ENCODE measurements at places on chromosomes 13 and 19.
A peak's percentile ranks its signal among the peaks of the same experiment; 100 is the strongest.

GRCh38 chr13:30968846-30969245 lies 36.4 kb downstream of the TEX26 start:
- DNase-seq: no peak

DNA sequence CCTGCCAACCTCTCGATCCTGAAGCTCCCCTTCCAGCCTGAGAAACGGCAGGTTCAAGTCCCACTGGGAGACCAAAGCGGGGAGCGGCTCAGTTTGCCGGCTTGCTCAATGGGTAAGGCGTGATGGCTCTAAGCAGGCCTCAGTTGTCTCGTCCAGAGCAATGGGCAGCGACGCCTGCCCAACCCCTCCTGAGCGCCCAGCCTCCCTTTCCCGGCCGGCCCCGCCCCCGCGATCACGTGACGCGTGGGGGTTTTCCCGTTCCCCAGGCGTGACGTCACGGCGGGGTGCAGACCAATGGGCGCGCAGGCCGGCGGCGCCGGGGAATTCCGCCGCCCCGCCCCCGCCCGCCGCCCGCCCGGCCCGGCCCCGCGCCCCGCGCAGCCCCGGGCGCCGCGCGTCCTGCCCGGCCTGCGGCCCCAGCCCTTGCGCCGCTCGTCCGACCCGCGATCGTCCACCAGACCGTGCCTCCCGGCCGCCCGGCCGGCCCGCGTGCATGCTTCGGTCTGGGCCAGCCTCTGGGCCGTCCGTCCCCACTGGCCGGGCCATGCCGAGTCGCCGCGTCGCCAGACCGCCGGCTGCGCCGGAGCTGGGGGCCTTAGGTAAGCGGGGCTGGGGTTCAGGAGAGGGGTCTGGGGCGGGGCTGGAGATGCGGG lies at the start of gene RELB:
Gene RELB, plus strand, starts transcription at position 378 of the 653 bp plus-strand sequence. Its CDS starts 116 bp downstream, at position 494.
- DNase-seq: peak; percentile 95

DNA sequence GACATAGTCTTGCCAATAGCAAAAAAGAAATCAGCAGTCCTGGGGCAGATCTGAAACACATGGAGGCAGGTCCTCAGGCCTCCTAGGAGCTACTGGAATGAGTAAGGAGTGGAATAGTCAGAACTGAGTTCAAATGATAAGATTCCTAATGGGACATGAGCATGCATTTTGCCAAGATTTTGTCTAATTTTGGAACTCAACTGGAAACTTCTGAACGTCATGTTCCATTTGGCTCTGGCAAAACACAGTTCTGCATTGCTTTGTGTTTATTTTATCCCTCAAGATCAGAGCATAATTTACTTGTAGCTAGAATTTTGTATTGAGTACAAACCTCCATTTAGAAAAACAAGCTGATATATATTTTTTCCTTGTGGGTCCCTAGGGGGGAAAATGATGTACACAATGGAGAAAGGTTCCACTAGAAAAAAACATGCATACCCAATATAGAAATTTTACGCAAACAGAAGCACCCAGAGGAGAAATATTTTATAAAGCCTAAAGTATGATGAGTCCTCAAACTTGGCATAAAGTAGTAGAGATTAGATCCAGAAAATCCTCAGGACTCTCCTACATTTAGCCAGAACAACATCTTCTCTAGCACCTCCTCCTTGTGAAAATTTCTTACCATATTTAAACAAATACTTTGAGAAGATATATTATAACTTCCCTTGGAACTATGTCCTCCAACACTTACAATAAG lies 149.0 kb upstream of the SERP2 start:
- peak; percentile 44 for DNase-seq

DNA sequence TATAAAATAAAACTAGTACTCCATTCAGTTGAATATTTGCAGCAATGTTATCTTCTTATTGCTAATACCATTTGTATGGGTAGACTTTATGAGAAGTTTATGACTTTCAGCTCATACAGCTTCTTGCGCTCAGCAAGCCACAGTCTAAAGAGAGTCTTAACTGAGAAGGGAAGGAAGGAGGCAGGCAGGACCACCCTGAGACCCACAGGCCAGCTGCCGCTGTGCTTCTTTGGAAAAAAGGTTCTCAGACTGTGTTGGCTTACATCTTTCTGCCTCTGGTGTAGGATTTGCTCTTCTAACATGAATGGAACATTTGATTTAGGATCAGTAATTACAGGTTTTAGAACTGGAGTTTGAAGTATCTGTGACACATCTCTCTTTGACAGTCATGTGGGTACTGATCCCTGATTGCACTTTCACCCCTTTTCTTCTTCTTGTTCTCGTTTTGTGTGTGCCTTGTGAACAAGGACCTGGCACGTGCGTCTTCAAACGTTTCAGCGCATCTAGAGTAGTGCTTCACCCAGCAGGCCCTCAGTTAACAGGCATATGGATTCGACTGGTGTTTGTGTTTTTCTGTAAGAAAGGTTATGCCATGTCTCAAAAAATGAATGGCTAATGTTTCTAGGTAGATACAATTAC lies 7.1 kb upstream of the GPR18 start:
- peak; percentile 91 for DNase-seq

GRCh38 chr13:102977471-102977870 lies 88.7 kb downstream of the SLC10A2 start:
- no peak for DNase-seq

GRCh38 chr19:51060336-51060735 lies 4.6 kb downstream of the KLK13 start:
- no peak for DNase-seq

DNA sequence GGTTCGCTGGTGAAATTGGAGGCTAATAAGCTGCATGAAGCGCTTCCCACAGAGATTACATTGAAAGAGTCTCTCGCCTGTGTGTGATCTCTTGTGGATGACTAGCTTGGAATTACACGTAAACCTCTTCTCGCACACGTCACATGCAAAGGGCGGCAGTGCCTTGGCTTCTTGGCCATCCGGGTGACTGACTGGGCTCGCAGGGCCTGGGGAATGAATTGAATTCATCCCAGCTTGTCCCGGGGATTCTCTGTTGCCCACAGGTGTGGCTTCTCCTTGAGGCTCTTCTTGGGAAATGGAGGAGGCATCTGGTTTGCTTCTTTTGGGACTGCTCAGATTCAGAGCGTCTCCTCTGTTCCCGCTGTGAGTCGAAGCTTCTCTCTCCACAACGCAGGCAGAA lies 19.8 kb downstream of the ZSCAN5C start:
- no peak for DNase-seq

GRCh38 chr19:40278361-40279035 lies 6.6 kb downstream of the AKT2 start:
- DNase-seq: no peak

- DNase-seq: peak; percentile 65
These were observed 2.1 kb upstream of the SIGLEC8 start for GRCh38 chr19:51460164-51460992.

DNA sequence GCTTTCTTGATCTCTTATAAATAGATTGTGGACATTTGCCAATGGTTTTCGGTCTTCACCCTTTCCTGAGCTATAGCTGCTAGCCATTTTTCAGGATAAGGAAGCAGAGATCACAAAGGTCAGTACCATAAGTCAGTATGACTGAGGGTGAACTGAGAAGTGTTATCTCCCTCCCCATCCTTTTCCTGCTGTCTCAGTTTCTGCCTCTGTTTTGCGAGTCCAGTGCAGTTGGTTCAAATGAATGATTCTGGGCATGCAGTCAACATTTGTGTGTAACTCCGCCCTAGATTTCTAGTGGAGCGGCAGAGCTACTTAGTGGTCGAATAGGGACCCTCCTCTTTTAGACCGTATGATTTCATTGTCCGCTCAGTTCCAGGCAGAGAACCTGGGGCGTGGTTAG lies 460.8 kb upstream of the ARGLU1 start:
- DNase-seq: no peak

GRCh38 chr19:38012944-38013343 lies 105.9 kb downstream of the SIPA1L3 start:
- no peak for DNase-seq

- DNase-seq: no peak
These were observed 108.2 kb downstream of the EDNRB start for GRCh38 chr13:77810430-77810829.

- DNase-seq: no peak
These were observed 162.8 kb upstream of the SOX1 start for GRCh38 chr13:111904166-111904565.

GRCh38 chr13:106488076-106488475 lies 47.4 kb downstream of the EFNB2 start:
- no peak for DNase-seq

GRCh38 chr19:13016628-13017305 lies 21.5 kb downstream of the NFIX start:
- peak; percentile 88 for DNase-seq

DNA sequence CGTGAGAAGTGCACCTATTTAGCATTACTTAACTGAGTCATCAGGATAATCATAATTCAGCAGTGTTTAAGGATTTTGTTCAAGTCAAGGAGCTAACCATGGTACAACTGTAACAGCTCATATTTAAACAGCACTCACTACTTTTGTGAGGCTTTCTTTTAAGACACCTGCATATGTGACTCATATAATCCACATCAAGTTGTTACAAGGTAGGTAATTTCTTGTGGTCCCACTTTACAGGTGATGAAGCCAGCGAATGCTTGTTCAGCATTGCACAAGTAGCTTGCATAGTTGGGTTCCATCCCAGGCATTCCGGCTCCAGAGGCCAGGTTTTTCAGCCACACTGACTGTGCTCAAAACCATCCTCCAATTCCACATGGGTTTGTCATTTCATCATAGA lies 569.2 kb downstream of the MYO16 start:
- DNase-seq: no peak

DNA sequence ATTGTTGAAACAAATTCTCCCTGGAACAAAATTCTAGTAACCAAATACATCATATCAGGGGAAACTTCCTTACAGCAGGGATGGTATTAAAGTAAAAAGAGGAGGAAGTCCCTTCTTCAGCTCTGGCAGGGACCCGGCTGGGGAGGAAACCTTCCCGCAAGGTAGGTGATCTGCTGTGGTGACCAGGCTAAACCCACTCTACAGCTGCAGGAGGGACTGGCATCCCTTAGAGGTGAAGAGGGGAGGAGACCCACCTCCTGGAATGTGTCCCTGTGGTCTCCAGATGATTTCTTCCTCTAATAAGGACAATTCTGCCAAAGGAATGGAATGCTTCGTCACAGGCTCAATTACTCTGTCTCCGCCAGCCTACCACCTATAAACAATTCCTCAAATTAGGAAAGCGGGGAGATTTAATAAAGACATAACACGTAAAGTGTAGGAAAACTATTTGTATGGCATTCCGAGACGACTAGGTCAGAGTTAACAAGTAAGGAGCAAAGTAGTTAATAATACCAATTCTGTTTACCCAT lies 637 bp upstream of the PDS5B start:
- DNase-seq: no peak

DNA sequence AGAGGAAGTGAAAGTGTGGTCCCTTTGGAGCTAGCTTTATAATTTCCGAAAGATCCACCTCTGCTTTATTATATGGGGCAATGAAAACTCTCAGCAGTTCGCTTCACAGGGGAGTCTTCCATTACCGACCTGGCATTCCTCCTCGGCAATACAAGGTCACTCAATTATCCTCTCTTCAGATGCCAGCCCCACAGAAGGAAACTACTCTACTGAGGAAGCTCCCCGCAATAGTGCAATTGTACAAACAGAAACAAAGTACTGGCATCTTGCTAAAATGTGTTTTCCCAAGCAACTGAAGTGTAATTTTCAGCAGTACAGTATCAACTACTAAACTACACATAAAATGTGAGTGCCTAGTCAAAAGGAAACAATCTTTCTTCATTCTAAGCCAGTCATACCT lies 702.0 kb downstream of the PCDH9 start:
- no peak for DNase-seq

DNA sequence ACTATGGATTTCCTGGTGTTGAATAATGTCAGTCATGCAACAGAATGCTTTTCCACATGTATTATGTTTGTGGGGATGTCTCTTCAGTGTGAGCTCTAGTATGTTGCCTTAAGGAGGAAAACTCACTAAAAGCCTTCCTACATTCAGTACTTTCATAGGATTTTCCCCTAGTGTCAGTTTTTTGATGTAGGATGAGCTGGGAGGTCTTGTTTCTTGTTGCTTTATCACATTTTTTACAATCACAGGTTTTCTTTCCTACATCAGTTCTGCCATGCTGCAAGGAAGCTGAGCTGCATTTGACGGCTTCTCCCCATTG lies 8.5 kb upstream of the USP29 start:
- no peak for DNase-seq

- no peak for DNase-seq
These were observed 4.9 kb downstream of the ACP4 start for GRCh38 chr19:50794876-50795663.

DNA sequence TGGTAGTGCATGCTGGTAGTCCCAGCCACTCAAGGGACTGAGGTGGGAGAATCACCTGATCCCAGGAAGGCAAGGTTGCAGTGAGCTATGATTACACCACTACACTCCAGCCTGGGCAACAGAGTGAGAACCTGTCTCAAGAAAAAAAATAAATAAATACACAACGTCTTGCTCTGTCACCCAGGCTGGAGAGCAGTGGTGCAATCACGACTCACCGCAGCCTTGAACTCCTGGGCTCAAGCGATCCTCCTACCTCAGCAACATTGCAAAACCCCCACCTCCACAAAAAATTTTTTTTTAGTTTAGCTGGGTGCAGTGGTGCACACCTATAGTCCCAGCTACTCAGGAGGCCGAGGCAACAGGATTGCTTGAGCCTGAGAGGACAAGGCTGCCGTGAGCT lies 8.8 kb downstream of the TPM4 start:
- DNase-seq: no peak

DNA sequence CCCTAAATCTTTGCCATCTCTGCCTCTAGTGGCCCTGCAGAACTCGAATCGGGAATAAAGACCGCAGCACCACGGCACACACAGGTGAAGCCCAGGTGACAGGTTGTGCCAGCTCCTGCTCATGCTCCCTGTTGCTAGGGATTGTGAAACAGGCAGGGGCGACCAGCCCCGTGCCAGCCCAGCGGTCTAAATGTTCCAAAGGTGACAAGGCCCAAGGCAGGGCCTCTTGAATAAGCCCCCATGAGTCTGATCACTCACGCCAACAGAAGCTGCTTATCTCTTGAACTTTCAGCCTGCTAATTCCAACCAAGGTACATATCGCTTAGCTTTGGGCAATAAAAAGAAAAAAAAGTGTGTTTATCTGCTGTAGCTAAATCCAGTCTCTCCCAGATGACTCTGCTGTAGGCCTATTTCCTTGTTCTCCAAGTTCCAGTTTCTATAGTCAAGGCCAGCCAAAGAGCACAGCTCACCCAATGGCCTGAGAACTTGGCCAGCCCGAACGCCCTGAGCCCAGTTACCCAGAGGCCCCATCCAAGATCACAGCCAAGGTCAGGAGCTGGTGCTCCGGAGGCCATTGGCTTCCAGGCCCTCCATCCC lies 191.1 kb upstream of the GPR12 start:
- DNase-seq: no peak

DNA sequence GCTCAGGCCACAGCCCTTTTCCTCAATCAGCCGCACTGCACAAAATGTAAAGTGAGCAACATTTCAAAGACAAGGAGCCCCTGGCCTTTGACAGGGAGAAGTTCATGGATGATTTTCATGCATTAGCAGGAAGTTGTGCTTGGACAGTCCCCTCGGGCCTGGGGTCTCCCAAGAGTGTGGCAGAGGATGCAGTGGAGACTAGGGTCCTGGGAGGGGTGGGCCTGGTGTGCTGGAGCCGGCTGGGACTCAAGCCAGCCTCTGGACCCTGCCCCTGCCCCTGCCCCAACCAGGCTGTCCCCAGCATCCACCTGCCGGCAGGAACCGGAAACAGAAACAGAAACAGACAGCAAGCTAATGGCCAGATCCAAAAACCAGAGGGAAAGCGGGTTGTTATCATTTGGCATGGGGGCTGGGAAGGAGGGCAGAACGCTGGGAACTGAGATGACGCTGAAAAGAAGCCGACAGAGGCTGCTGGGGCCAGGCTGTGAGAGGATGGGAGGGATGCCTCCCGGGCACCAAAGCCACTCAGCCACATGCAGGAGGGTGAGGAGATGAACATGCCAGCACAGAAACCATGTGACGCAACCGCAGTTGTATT lies 2.3 kb downstream of the GAS6 start:
- DNase-seq: no peak

Measured in brain (organoid and tissue), 16 donors.